ENCODE measurements at places on chromosomes 5 and 9.

- DNase-seq = no peak
Measured at GRCh38 chr5:132853323-132853722, 12.9 kb downstream of the GDF9 start.

GRCh38 chr9:13149454-13149853 is 130.0 kb downstream of the MPDZ start:
- DNase-seq = no peak

DNA sequence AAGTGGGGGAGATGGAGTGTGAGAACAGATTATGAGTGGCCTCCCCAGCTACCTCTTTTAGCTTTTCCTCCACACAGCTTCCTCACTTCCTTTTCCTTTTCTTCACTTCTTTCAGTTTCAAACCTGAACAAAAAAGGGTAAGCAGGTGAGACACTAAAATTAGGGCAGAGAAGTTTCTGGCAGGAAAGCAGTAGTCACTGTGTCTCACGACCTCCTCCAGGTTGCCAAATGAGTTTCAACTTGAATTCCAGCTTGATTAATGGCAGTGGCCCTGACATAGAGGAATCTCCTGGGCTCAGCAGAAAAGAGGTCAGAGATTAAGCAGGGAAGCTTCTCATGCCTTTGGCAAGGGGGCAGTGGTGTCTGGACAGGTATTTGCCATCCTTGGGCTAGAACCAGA is 63.7 kb upstream of the SPINK5 start:
- no peak for DNase-seq

GRCh38 chr5:6568383-6568782 is 64.5 kb downstream of the NSUN2 start:
- DNase-seq = no peak

- DNase-seq = peak; percentile 32
Measured at GRCh38 chr9:69325409-69326212, 596 bp downstream of the ENTREP1 start.

GRCh38 chr9:81002242-81002641 is 687.1 kb downstream of the TLE1 start:
- DNase-seq = no peak

- no peak for DNase-seq
Measured at GRCh38 chr5:77366717-77367500, 125.2 kb downstream of the WDR41 start.

DNA sequence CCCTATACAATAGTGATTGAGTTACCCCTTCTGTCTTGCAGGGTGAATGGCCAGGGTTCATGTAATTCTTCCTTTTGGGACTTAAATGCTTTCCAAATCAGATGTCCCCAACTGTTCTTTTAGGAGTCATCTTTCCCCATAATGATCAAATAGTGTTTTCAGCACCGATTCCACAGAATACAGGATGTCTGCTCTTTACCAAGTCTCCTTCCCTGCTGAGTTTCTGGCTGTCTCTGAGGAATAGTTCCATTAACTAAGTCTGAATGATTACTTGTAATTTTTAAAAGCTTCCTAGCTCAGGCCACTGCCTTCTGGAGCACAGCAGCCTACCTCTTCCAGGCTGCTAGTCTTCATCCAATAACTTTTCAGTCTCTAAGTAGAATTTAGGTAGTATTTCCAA is 630.7 kb upstream of the ZNF608 start:
- no peak for DNase-seq

- DNase-seq = no peak
Measured at GRCh38 chr9:112864403-112864802, 26.3 kb downstream of the SLC46A2 start.

DNA sequence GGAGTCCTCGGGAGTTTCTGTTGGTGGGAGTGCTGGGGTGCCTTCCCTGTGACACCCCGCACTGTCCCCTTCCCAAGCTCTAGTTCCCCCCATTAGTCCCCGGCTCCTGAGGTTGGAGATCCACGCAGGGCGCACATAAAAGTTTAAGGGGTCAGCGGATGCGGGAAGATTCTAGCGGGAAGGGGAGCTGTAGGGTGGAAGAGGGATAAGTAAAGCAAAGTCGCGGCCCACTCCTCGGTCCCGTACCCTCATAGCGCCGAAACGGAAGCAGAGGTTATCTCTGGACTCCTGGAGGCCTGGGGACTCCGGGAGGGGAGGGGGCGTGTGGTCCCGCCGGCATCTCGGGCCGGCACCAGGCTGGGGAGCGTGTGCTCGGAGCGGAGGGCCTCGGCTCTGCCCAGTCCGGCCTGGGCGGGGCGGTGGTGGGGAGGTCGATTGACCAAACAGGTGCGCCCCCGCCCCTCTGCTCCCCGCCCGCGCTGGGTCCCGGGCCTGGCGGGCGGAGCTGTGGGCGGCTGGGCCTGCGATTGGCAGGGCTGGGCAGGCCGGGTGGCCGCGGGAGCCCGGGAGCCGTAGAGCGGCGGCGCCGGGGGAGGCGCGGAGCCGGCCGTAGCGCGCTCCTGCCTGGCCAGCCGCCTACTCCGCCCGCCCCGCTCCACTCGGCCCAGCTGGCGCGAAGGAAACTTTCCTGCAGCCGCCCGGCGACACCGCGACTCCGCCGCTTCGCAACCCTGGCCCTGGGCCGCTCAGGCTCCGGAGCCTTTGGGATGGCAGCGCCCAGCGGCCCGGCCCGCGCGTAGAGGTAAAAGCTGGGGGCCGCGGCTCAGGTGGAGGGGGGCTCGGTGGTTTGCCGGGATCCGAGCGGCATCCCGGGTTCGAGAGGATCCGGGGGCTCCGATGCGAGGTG is 52.2 kb upstream of the DAB2IP start:
- DNase-seq = peak; percentile 63

All from GM23248 (cell line).